Stimulated activated memory B cell treated with anti-CD40 and anti-IgM and Interleukin-4, amounts not matched to agents 10 μg/mL and 1 μg/mL and 100 μg/mL, for 72 hours (primary cell): ENCODE measurements at places on chromosomes 11 and 22.

DNA sequence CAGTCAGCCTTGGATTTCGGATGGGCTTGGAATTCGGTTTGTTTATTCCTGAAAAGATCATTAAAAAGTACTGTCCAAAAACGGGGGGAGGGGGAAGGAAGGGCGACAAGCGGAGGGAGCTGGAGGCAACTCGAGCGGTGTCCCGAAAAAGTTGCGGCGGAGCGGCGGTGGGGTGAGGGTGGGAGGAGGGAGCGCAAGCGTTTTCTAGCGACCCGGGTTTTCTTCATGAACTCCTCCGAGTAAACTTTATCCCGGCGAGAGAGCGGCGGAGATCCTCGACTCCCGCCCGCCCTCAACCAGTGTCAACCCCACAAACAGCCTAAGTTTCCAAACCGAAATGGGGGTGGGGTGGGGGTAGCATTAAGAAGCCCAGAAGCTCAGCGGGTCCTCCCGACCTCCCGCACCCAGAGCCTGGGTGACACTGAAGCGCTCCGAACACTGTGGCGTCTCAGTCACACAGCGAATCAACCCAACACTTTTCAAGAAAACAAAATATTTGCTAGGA is 133.0 kb upstream of the C11orf58 start:
- no peak overlapping the region for H3K27ac ChIP-seq
- H3K4me3 ChIP-seq, result peak overlapping the region; percentile 69
- peaks cover 6% of the 10 kb centered on the region for H3K36me3 ChIP-seq
- H3K27me3 ChIP-seq, result no peaks in the 10 kb centered on the region
- ATAC-seq, result no peak

- H3K36me3 ChIP-seq, result no peaks in the 10 kb centered on the region
- ATAC-seq, result peak; percentile 82
- peaks cover 44% of the 10 kb centered on the region for H3K27me3 ChIP-seq
- peak overlapping the region; percentile 58 for H3K27ac ChIP-seq
- peaks cover 41% of the 10 kb centered on the region for H3K4me1 ChIP-seq
Observed at GRCh38 chr11:76169473-76169896, 36.8 kb downstream of the WNT11 start.

GRCh38 chr11:36330411-36330810 is 34.3 kb downstream of the PRR5L start:
- no peak overlapping the region for H3K27ac ChIP-seq
- no peaks in the 10 kb centered on the region for H3K36me3 ChIP-seq
- H3K27me3 ChIP-seq, result peaks cover 10% of the 10 kb centered on the region
- no peak for ATAC-seq
- H3K4me3 ChIP-seq, result no peak overlapping the region
- H3K4me1 ChIP-seq, result peaks cover 29% of the 10 kb centered on the region

DNA sequence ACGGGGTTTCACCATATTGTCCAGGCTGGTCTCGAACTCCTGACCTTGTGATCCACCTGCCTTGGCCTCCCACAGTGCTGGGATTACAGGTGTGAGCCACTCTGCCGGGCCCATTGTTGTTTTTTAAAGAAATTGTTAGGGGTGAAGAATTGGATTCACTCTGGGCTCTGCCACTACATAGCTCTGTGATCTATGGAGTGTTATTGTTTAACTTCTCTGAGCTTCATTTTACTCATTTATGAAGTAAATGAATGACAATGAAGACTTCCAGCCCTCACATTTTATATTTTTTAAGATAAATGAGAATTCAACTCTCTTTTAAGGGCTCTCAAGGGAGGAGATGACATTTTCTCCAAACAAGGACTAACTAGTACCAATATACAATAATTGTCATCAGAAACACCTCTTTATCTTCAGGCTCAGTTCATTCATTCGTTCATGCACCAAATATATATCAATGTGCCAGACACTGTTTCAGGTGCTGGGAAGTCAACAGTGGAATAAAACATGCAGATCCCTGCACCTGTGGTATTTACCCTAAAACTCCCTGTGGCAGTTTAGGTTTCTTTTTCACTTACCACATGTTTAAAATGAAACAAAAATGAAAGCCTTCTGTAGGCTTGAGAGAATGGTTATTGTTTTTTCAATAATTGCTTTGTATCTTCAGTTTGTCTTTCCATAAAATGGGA is 23.5 kb upstream of the GRAMD1B start:
- no peak overlapping the region for H3K27ac ChIP-seq
- peaks cover 11% of the 10 kb centered on the region for H3K4me1 ChIP-seq
- ATAC-seq, result no peak
- peaks cover 30% of the 10 kb centered on the region for H3K27me3 ChIP-seq
- H3K36me3 ChIP-seq, result no peaks in the 10 kb centered on the region
- H3K4me3 ChIP-seq, result no peak overlapping the region

DNA sequence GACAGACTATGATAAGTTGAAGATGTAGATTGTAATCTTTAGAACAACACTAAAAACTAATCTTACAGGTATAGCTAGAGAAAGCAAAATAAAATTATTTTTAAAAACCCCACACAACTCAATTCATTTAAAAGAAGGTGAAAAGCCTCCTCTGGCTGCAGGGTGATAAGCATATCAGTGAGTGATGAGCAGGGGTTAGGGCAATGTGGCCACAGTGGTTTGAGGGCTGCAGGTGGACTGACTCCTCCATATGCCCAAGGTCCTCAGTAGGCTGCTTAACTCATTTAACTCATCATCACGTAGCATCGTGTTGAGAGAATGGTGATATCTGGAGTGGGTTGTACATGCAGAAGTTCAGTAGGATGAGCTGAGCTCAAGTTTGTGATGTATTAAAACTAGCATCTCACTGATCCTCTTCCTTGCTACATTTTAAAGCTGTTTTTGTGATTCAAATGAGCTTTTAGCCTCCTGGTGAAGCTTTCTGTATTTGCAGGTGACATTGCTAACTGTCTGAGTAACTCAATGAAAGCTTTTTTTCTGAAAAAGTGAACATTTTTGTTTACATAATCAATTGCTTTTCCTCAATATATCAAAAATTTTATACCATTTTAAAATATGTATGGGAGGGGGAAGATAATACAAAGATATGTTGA is 37.0 kb upstream of the SC5D start:
- no peak for ATAC-seq
- H3K27me3 ChIP-seq, result peaks cover 6% of the 10 kb centered on the region
- H3K4me1 ChIP-seq, result no peaks in the 10 kb centered on the region
- no peak overlapping the region for H3K27ac ChIP-seq
- no peak overlapping the region for H3K4me3 ChIP-seq

DNA sequence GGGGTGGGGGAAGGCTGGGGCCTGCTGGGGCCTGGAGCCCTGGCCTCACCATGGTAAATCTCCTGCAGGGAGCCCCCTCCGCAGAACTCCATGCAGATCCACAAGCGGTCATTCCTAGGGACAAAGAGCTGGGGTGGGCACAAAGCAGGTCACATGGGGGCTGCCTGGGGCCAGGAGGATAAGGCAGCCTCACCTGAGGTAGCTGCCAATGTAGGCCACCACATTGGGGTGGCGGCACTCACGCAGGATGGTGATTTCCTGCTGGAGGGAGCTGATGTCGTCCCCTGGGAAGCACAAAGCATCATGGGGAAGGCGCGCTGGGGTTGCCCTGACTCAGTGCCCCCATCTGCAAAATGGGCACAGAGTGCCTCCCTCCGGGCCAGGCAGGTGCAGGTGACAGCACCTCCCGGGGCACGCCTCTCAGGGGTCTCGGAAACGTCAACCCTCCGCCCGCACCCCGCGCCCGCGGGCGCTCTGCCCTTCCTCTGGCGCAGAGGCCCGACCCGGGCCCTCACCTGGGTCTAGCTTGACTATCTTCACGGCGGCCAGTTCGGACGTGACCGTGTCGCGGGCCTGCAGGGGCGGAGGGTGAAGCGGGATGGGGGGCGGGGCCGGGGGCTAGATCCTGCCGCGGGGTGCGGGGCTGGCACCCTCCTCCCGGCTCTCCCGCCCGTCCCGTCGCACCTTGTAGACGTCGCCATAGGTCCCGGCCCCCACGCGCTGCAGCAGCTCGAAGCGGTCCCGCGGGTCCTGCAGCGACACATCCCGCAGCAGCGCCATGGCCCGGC is 450 bp downstream of the MAP4K2 start:
- H3K36me3 ChIP-seq, result peaks cover 42% of the 10 kb centered on the region
- ATAC-seq, result peak; percentile 63
- H3K4me3 ChIP-seq, result peak overlapping the region; percentile 80
- H3K27me3 ChIP-seq, result no peaks in the 10 kb centered on the region
- H3K27ac ChIP-seq, result peak overlapping the region; percentile 74

DNA sequence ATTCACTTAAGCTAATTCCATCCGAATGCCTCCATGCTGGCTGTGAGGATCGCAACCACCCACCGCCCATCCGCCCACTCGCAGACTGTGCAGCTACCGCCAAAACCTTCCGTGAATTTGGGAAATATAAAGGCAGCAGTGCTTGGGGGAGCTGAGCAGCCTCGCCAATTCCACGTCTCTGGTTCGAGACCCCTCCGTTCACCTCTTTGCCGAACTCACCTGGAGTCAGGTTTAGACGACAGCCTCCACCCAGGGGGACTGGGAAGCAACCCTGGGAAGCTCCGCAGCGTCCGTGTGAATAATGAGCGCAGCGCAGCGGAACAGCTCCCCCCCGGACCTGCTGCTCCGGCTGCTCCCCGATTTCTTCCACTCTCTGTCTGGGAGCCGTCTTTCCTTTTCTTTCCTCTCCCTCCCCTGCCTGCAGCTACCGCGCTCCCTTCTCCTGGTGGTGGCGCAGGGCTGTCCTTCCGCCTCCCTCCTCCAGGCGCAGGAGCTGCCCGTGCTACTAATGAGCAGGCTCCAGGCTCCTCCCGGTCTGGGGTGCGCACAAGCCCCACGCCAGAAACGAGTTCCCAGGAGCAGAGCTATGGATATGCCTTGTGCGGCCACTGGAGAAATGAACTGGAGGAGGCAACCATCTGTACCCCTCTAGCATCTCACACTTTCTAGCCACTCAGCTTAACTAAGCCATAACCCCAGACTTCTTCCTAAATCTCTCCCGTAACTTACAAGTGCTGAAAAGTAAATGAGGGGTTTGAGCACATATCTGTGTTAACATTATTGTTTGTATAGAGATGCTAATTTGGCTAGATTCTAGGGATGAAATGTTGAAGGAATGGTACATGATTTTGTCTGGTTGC is 107.3 kb downstream of the XKR3 start:
- H3K27me3 ChIP-seq, result peaks cover 10% of the 10 kb centered on the region
- no peak for ATAC-seq
- no peak overlapping the region for H3K4me3 ChIP-seq

- peak overlapping the region; percentile 86 for H3K27ac ChIP-seq
- H3K4me3 ChIP-seq, result peak overlapping the region; percentile 87
- peaks cover 19% of the 10 kb centered on the region for H3K36me3 ChIP-seq
- peaks cover 37% of the 10 kb centered on the region for H3K4me1 ChIP-seq
Observed at GRCh38 chr22:23787910-23788309, 1.1 kb downstream of the SMARCB1 start.

GRCh38 chr11:57290288-57290687 is 34.5 kb downstream of the TNKS1BP1 start:
- peaks cover 21% of the 10 kb centered on the region for H3K27me3 ChIP-seq
- ATAC-seq, result no peak
- no peak overlapping the region for H3K4me3 ChIP-seq
- no peaks in the 10 kb centered on the region for H3K36me3 ChIP-seq

DNA sequence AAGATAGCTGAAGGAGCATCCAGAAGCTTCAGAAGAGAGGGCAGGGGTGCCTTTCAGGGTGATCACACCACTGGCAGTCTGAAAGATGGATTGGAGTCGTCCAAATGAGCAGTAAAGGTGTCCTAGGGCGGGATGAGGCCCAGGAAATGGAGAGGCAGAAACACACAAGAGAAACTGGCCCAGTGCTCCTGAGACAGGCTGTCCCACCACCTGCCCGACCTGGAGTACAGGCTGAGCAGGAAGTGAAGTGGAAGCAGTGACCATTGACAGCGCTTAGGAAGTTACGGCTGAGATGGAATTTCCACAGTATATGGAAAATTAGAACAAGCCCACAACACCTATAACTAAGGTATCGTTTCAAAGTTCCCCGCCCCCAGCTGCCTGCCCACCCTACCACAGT is 16.1 kb downstream of the EIF3F start:
- no peak for ATAC-seq
- no peak overlapping the region for H3K4me3 ChIP-seq
- H3K27me3 ChIP-seq, result no peaks in the 10 kb centered on the region
- H3K36me3 ChIP-seq, result peaks cover 28% of the 10 kb centered on the region

- no peak overlapping the region for H3K4me3 ChIP-seq
- H3K36me3 ChIP-seq, result peaks cover 12% of the 10 kb centered on the region
- H3K27me3 ChIP-seq, result peaks cover 13% of the 10 kb centered on the region
- H3K27ac ChIP-seq, result peak overlapping the region; percentile 42
- H3K4me1 ChIP-seq, result peaks cover 34% of the 10 kb centered on the region
Observed at GRCh38 chr11:4467811-4468606, 14.4 kb upstream of the OR52K1 start.

DNA sequence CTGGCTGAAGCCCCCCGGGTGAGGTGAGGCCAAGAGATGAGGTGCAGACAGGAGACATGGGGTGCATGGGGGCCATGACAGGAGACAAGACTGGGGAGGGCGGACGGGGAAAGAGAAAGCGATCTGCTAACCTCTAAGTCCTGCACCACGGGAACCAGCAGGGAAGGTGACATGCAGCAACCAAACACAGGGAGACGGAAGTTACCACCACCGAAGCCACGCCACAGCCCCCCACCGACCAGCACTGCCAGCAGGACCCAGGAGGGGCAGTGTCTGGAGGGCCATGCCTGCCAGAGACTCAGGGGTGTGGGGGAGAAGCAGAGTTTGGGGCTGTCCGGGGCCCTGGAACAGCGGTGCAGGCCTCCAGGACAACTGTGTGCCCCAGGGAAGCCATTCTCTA is 14.1 kb upstream of the RASL10A start:
- ATAC-seq, result no peak
- no peak overlapping the region for H3K4me3 ChIP-seq
- peaks cover 68% of the 10 kb centered on the region for H3K36me3 ChIP-seq
- H3K4me1 ChIP-seq, result no peaks in the 10 kb centered on the region
- H3K27me3 ChIP-seq, result no peaks in the 10 kb centered on the region
- no peak overlapping the region for H3K27ac ChIP-seq

GRCh38 chr11:46133119-46133518 is 11.9 kb upstream of the PHF21A start:
- H3K36me3 ChIP-seq, result no peaks in the 10 kb centered on the region
- no peaks in the 10 kb centered on the region for H3K4me1 ChIP-seq
